ENCODE measurements at places on chromosomes 13 and 19.
A peak's percentile ranks its signal among the peaks of the same experiment; 100 is the strongest.

DNA sequence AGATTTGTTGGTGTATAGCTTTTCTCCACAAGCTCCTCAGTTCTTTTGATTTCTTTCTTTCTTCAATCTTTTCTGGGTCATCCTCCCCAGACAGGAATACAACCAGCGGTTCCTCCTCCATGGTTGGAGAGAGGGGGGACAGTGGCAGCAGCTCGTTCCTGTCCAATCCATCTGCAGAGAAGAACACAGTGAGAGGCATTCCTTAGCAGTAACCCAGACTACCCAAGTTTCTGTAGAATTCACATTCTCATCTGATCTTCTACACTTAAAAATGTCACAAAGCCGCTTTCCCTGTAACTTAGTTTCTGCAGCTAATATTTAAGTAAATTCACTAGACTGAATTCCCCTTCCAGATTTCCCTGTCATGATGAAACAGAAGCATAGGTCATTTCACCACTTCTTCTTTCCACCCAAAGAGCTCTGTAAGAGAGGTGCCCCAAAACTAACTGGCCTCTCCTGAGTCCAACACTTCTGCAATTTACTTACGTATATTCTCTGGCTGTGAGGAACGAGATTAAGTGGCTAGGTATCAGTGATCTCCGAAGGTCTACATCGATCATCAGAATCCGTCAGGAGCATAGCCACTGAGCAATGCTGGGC, 171.9 kb downstream of the TBC1D4 start:
- DNase-seq, result no peak

DNA sequence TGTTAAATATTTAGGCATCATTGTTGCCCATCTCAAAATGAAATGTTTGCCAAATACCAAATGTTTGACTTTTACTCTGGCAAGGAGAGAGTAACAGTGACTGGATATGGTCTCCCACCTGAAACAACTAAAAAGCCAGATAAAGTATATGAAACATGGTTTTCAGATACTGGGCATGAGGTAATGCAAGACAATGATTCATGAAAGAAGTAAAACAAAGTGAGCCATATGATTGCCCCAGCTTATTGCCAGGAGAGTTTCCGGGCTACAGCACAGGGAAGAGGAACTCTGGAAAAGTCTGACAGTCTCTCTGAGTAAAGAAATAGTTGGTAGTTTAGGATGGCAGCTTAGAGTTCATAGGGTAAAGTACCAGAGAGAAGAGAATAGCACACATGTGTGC, 354.6 kb downstream of the DNAJC15 start:
- DNase-seq, result no peak

GRCh38 chr13:108212886-108213285, 2.5 kb downstream of the LIG4 start:
- DNase-seq, result no peak

GRCh38 chr13:80877944-80878241, 537.0 kb upstream of the SPRY2 start:
- no peak for DNase-seq

DNA sequence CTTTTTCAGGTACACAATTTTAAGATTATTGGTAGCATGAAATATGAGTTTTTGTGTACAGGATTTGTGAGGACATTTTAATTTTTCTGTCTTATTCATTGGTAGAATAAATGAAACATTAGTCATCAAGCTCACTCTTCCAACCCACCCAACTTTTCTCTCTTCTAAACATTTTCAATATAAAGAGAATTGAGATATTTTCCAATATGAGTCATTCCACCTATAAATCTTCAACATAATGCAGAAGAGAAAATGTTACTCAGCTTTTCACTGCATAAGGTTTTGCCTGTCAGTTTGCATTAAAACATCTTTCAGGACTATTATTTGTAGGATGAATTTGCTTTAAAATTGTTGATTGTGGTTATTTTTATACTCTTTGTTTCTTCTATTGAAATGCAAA, 330.7 kb downstream of the PCDH20 start:
- DNase-seq, result no peak

DNA sequence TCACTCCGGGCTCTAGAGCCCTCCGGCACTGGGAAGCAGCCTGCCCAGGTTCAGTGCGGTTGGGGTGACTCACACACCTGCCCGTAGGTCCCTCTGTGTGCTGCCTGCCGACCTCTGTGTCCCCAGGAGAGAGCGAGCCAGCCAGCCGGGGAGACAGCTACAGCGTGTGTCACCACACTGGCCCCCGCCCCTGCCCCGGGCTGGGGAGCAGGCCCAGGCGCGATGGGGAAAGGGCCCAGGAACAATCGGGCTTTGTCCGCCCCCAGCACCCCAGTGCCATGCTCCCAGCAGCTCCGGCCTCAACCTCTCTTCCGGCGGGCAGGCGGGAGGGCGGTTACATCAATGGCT, at the start of gene KLK6:
Gene KLK6, minus strand, starts transcription at position 179 of the 348 bp plus-strand sequence. CDS start 1,487 bp downstream, outside the sequence.
- no peak for DNase-seq

- no peak for DNase-seq
Observed at GRCh38 chr19:7852851-7853769, 21.1 kb downstream of the PRR36 start.

DNA sequence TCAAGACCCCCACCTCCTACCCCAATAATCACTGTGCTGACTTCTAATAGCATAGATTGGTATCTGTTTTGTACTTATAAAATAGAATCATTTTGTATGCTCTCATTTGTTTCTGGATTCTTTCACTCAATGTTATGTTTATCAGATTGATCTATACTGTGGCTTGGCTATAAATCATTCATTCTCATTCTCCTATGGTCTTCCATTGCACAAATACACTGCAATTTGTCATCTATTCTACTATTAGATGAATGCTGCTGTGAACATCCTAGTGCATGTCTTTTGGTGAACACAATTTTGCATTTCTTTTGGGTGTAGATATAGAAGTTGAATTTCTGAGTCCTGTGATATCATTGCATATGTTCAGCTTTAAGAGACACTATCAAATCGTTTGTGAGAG, 94.8 kb upstream of the AKAP11 start:
- no peak for DNase-seq

GRCh38 chr13:97262058-97262457, 39.9 kb downstream of the MBNL2 start:
- no peak for DNase-seq

GRCh38 chr13:75986818-75987217, 350.7 kb downstream of the LMO7 start:
- no peak for DNase-seq

DNA sequence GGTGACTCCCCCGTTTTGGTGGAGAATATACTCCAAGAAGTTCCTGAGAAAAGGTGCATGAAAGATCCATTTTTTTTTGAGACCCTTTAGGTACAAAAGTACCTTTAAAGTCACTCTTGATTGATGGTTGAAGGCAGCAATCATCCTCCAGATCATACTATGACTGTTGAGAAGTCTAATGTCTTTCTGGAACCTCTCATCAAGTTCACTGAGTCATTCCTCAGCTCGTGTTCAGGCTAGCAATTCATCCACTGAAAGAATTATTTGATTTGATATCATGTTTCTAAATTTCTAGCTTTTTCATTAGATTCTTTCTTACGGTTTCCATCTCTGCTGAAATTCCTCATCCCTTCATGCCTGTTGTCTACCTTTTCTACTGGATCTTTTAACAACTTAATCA, 65.1 kb upstream of the GJB6 start:
- no peak for DNase-seq

DNA sequence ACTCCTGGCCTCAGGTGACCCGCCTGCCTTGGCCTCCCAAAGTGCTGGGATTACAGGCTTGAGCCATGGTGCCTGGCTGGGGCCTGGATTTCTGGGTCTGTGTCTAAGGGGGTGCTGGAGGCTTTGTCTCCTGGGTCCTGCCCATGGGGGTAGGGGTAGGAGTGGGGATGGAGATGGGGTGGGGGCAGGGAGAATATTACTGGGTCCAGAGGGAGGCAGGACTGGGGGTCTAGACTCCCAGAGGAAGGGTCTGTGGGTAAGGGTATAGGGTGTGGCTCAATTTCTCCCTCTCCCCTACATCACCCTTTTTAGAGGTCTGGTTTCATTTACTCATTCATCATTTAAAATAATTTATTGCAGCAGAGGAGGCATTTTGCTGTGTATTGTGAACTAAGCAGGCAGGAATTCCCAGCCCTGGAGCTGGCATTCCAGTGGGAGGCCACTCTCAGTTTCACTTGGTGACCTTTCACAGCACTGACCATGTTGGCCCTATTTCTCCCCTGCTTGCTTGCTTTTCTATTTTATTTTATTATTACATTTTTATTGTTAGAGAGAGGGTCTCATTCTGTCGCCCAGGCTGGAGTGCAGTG, 810 bp upstream of the NFKBID start:
- no peak for DNase-seq

DNA sequence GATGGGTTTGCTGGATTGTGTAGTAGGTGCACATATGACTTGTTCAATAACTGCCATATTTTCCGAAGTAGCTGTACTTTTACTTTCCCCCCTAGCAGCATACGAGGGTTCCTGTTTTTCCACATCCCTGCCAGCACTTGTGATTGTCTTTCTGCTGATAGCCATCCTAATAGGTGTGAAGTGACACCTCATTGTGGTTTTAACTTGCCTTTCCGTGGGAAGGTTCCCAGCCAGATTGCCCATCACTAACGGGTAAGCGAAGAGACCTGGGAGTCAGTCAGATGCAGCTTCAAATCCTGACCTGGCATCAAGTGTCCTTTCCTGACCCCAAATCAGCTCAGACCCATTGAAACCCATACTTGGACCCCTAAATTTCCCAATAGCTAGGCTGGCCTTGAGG, 4.5 kb downstream of the CLPTM1 start:
- DNase-seq, result no peak

DNA sequence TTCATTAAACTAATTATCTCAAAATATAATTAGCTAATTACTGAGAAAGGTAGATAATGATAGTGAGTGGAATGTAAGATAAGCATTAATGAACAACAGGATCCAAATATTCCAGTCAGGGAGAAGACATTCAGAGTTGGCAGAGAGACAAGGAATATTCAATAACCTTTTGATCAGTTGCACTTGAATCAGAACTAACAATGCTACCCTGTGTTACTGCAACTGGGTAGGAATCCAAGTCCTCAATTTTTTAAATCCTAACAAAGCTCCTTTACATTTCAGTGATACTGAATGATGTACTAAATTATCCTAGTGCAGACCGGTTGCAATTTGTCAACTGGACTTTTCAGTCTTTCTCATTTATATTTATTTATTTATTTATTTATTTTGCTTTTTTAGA, 107.1 kb upstream of the MIR17HG start:
- no peak for DNase-seq

- peak; percentile 17 for DNase-seq
Observed at GRCh38 chr13:41458187-41458760, 924 bp downstream of the RGCC start.

DNA sequence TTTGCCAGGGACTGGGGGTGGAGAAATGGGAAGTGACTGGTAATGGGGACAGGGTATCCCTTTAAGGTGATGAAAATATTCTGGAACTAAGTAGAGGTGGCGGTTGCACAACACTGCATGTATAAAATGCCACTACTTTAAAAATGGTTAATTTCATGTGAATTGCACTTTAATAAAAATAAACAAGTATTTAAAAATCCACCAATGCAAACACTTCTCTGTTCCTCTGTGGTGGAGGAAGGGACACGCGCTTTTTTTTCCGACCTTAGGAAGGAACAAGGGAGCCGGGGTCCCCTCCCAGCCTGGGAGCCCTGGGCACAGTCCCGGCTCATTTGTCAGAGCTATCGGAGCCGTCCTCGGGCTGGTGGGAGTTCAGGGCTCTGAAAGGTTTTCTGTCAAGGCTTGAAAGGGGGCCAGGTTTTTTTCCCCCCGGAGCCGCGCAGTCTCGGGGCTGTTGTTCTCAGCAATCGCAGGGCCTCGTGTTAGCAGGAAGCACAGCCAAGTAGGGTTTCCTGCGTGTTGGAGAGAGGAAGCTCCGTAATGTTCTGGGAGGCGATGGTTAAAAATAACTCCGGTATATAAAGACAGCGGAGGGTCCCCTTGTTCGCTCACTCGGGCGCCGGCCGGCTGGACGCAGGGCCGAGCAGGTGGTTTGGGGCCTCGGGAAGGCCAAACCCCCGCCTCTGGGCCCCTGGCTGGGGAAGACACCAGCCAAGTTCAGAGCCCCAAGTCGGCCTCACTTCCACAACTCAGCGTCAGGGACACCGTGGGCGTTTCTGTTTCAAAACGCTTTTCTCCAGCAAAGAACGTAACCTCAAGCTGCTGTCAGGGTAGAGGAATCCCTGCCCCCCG, 41.2 kb upstream of the KLF2 start:
- peak; percentile 42 for DNase-seq

- no peak for DNase-seq
Observed at GRCh38 chr13:112467236-112467635, 91.1 kb downstream of the SPACA7 start.

DNA sequence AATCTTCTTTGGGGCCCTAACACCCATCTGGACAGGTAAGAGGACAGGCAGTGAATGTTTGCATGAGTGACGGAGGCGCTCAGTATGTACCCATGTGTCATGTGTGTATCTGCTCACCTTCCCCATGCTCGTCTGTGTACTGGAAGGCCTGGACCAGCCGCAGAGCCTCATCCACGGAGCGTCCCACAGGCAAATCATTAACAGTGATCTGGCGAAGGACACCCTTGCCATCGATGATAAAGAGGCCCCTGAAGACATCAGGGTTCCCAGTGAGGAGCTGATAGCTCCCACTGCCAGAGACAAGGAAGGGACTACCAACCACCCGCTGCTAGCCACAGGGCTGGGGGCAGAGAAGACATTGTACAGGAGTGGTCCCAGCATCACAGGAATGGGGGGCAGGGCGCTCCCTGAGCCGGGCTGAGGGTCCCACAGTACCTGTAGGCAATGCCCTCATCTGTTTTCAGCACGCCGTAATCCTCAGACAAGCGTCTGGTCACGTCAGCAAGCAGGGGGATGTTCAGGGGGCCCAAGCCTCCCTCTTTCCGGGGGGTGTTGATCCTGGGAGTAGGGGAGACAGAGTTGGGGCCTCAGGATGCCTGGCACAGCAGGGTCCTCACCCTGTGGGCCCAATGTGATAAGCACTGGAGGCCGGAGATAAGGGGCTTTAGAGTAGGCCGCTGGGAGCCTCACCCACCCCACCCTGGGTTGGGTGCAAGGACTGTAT, 1.7 kb downstream of the PRDX2 start:
- DNase-seq, result no peak

DNA sequence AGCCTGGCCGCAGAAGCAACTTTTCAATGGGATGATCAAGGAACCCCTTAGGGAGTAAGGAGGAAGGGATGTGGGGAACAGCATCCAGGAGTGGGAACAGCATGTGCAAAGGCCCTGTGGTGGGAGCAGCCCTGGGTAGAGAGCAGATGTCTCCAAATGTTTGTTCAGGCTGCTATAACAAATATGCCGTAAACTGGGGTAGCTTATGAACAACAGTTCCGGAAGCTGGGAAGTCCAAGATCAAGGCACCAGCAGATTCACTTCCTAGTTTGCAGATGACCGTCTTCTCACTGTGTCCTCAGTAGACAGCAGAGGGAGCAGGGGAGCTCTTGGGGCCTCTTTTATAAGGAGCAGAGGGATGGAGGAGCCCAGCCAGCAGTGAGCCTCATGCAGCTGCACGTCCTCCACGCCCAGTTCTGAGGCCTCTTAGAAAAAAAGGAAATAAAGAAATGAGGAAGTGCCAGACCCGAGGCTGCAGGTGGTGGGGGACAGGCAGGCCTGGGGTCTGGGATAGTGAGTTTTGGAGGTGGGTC, 4.2 kb upstream of the LRRC25 start:
- no peak for DNase-seq
